Osteocyte (in vitro differentiated cells): ENCODE measurements at places on chromosomes 4 and X.

DNA sequence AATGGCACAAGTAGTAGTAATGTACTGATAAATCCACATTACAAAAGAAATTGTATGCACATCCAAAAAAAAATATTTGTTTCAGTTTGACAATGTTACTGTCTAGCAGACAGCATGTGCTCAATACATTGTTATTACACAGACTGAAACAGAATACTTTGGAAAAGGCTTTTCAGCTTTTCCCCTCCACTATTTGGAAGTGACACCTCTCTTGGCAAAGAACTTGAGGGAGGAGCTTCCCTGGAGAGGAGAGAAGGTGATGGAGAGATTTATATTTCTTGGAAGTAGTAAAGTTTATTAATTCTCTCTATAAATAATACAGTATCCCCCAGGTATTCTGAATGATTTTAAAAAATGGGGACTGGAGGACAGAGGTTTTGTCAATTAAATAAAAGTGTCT lies 131.8 kb downstream of the SCFD2 start:
- no peaks in the 10 kb centered on the region for H3K36me3 ChIP-seq
- no peaks in the 10 kb centered on the region for H3K27me3 ChIP-seq
- DNase-seq = no peak
- H3K4me1 ChIP-seq = peaks cover 7% of the 10 kb centered on the region

DNA sequence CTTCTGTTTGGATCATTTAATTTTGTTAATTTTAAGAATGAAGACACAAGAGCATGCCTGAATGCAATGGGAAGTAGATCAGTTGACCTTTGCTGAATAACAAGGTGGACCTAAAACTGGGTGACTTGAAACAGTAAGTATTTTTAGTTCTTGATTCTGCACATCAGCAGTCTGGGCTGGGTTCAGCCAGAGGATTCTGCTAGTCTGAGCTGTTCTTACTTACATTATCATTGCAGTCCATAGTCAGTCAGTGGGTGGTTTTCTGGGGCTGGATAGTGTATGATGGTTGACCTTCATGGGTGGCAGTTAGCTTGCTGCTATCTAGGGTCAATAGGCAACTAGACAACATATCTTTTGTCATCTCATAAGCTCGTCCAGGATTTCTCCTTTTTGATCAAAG lies 91.4 kb downstream of the HS3ST1 start:
- no peaks in the 10 kb centered on the region for H3K4me1 ChIP-seq
- DNase-seq = no peak
- no peak overlapping the region for H3K27ac ChIP-seq
- H3K4me3 ChIP-seq = no peak overlapping the region
- H3K36me3 ChIP-seq = no peaks in the 10 kb centered on the region

- no peak overlapping the region for H3K27ac ChIP-seq
- DNase-seq = no peak
- H3K27me3 ChIP-seq = peaks cover 5% of the 10 kb centered on the region
- H3K4me1 ChIP-seq = peaks cover 23% of the 10 kb centered on the region
- H3K36me3 ChIP-seq = peaks cover 5% of the 10 kb centered on the region
These were observed 40.0 kb upstream of the DHX15 start for GRCh38 chr4:24624381-24624780.

DNA sequence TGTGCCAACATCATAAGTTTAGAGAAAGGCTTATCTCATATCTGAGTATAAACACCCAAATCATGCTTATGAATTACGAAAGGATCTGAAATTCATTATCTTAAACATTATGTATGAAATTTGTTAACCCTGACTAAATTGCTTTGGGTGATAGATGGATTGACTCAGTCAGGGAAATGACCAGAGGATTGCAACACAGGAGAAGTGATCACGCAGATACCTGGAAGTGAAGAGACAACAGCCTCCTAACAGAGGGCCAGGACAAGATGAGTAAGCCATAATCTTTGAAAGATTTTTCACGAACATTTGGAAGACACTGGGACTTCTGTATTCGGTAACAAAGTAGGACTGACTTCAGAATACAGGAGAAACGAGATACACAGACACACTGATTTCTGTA lies 363.4 kb downstream of the DMD start:
- no peak for DNase-seq
- no peaks in the 10 kb centered on the region for H3K4me1 ChIP-seq
- no peaks in the 10 kb centered on the region for H3K36me3 ChIP-seq
- H3K27ac ChIP-seq = no peak overlapping the region
- H3K27me3 ChIP-seq = no peaks in the 10 kb centered on the region

DNA sequence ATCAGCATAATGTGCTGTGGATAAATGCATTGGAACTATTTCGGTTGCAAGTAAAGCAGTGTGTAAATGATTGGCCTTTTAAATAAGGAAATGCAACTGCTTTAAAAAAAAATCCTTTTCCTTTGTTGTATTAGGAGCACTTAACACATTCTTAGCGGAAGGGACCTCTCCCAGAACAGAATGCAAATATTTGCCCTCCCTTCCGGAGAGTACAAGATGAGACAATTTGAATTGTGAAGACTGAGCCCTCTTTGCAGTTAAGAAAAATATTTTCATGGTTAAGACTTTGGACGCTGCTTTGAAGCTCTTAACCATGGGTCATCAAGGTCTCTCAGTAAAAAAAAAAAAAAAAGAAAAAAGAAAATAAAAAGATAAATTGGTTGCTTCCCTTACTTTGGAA lies 9.5 kb upstream of the NOX1 start:
- H3K27ac ChIP-seq = no peak overlapping the region
- no peak overlapping the region for H3K4me3 ChIP-seq
- DNase-seq = no peak
- no peaks in the 10 kb centered on the region for H3K4me1 ChIP-seq
- H3K27me3 ChIP-seq = no peaks in the 10 kb centered on the region
